ENCODE measurements at places on chromosomes 12 and 14.

DNA sequence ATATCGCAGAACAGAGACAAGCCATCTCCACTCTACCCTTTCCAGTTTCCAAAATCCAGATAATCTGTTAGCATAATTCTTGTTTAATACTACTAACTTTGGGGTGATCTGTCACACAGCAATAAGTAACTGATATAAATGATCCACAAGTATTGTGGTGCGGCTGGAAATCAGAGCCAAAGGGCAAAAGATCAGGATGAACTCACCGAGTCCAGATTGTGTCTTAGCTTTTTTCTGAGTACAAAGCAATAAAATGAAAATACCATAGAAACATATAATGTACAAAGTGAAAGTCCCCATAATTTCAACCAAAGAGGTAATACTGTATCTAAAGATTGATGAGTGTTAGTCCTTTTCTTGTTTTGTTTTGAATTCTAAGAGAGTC lies 17.4 kb downstream of the HECTD1 start:
- no peak for DNase-seq

GRCh38 chr12:62438098-62438692 lies 28.4 kb upstream of the MON2 start:
- DNase-seq = peak; percentile 22

DNA sequence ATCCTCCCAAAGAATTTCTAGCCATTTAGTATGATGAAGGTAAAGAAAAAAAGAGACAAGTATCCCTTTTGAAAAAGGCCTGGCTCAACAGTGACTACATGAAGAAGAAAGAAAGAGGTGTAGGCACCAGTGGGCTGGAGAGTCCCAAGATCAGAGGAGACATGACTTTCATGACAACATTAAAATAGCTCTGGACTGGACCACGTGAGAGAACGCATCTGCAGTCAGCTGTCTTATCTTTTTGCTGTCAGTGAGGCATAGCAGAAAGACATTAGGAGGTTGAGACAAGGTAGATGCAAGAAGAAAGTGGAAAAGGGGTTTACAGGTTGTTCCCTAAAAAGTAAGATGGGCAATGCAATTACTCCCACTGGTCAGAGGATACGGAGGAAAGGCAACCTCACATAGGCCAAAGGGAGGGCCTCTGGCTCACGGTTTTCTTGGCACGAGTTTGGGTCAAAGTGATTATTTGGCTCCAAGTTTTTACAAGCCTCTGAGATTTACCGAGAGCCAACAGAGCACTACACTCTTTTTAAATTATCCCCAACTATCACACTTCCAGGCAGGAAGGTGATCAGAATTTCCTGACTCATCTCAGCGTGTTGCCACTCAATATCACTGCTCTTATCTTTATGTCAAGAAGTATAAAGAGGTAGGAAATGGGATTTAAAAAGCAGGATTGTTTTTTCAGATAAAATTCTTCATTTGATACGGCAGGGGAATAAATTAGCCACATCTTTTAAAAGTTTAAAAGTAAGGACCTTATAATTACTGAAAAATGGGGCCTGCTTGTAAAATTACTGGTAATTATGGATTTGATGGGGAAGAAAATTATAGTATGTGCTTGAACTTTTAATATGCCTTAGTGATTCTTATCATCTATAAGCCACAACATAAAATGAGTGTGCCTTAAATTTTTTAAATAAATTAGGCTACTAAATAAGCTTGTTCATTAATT lies 29.2 kb downstream of the TMTC1 start:
- DNase-seq = no peak

DNA sequence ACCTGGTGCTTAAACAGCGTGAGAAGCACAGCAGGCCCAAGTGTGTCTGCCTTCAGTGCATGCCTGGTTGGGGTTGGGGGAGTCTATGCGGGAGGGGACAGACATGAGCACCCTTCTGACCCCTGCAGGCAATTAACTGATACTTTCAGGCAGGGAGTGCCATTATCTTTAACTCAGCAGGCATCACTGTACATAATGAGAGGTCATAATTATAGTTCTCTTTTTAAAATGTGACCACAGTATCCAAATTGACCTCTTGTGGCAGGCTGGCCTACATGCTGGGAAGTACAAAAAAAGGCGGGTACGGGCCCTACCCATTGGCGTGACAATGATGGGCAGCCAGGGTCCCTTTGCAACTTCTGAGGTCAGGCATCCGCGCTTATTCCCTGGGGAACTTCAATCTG lies 209.1 kb downstream of the FOXN3 start:
- no peak for DNase-seq

GRCh38 chr14:88323523-88324199 lies 592 bp upstream of the KCNK10 start:
- DNase-seq = peak; percentile 47

- DNase-seq = no peak
Measured at GRCh38 chr12:63941166-63941800, 96.8 kb downstream of the SRGAP1 start.

DNA sequence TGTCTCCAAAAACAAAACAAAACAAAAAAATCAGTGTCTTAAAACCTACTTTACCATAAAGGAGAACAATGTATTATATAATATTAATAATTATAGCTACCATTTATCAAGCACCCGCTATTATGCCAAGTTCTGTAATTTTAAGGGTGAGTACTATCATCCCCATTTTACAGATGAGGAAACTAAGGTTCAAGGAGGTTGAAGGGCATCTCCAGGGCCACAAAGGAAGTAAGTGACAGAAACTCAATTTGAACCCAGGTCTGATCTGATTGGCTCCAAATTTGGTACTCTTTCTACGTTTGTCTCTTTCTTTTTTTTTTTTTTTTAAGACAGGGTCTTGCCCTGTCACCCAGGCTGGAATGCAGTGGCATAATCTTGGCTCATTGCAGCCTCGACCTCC lies 115.4 kb downstream of the BCAT1 start:
- DNase-seq = no peak

DNA sequence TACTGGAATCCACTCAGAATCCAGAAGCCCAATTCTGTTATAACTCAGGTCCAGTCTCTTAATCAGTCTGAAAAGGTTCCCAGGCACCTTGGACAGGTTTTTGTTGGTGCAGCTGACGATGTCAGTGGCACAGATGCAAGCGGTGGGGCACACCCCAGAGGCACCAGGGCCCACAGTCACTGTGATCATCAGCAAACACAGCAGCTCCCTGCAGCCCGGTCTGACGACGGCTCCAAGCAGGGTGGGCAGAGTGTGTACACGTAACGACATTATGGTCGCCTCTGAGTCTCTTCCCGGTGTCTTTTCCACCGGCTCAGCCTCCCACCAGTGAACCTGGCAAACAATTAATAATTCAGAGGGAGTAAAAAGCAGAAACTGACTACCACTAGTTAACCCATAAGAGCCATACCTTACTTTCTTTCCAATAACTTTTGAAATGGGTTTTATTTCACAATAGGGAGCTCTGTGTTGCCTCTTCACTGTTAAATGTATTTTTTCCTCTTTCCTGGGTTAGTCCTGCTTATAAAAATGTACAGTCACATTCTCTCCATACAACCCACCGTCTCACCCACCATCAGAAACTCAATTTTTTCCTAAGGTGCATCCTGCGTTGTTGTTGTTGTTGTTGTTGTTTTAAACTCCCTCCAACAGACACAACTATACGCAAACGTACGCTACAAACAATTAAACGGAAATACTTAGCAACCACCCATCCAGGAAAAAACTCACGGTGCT lies 521 bp upstream of the PCED1B start:
- DNase-seq = no peak

- peak; percentile 82 for DNase-seq
Measured at GRCh38 chr12:124837958-124838803, 25.5 kb downstream of the SCARB1 start.

GRCh38 chr14:89392181-89392580 lies 24.9 kb downstream of the FOXN3 start:
- DNase-seq = no peak

GRCh38 chr12:79206871-79207270 lies 342.3 kb downstream of the SYT1 start:
- no peak for DNase-seq

DNA sequence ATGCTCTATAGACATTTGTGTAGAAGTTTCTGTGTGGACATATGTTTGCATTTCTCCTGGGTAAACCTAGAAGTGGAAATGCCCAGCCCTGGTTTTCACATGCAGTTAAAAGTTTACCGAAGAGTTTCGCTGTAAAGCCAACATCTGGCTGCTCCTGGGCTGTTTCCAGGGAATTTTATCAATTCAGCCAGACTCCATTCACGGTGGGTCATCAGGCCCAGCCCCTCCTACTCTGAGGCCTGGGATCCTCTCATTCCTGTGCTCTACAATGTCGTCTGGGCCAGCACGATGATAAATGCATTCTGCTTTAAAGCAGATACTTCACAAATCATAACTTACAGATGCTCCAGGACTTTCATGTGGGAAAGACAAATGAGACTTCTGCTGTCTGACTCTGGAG lies 7.1 kb downstream of the NUAK1 start:
- no peak for DNase-seq

DNA sequence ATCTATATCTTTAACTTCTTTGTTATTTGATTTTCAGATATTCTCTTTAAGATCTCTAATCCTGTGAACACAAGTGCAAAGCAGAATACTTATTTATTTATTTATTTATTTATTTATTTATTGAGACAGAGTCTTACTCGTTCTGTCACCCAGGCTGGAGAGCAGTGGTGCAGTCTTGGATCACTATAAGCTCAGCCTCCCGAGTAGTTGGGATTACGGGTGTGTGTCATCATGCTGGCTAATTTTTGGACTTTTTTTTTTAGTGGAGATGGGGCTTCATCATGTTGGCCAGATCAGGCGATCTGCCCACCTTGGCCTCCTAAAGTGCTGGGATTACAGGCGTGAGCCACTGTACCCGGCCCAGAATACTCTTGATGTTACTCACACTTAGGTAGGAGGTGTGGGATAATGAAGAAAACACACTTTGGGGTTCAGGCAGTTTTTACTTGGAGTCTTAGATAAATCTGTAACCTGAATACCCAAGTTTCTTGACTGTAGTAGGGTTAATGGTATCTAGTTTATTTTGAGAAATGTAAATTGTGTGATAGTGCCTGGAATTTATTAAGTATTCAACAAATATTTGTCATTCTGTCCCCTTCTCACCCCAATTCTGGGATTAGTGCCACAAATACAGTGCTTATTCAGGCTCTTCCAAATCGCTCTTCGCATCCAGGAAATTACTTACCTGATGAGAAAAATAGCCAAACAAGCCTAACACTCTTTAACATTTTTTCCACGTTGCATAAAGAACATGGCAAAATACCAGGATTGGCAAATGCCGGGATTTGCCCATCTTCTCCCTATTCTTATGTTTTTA lies 33.0 kb downstream of the METAP2 start:
- peak; percentile 19 for DNase-seq

DNA sequence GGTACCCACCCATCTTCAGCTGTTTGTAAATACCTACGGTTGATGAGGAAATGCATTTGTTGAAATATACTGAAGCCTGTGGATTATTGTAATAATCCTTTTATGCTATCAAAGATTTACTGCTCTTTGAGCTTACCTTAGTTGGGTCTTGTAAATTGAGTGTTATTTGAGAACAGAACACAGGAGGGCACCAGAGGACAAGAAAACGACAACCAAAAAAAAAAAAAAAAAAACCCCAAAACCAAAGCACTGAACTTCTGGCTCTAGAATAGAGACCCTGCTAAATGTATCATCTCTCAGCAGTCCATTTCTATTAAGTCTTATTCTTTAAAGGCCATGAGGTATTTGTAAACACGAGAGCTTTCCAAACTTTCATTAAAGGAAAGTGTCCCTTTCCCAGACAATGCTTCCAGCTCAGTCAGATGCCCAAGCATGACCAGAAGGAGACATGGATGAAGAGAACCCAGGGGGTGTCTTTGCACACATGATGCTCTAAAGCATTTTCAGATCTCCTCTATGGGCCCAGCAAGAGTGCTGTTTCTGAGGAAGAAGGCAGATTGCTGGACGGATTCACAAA lies 763.9 kb downstream of the NRXN3 start:
- peak; percentile 50 for DNase-seq

DNA sequence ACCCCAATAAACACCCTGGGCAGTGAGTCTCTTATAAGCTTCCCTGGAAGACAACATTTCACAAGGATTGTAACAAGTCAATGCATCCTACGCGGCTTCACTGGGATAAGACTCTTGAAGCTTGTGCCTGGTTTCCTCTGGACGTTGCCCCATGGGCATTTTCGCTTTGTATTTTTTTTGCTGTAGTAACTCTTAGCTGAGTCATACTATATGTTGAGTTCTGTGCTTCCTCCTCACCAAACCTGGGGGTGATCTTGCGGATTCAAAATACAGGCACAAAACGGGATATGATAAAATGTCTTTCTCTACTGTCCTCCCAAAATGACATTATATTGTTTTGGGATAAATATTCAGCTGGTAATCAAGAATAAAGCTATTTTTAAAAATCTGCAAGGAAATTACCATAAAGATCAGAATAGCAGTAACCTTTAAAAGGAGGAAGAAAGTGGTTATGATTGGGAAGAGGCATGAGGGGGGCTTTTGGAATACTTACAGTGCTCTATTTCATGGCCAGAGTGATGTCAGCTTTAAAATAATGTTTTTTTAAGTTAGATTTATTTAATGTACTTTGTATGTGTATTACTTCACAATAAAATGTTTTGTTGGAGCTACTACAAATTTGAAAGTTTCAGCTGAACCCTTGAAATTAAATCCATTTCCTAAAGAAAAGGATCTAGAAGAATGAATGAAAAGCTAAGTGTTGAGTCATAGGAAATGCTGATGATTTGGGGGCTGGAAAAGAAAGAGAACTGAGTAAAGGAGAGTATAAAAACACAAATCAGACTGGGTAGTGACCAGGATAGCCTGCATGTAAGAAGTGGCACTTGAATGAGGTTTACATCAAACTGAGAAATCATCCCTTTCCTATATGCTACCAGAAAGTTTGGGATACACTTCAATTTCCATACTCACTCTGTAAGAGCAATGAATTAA lies 14.7 kb downstream of the BTBD7 start:
- DNase-seq = no peak

- DNase-seq = peak; percentile 35
Measured at GRCh38 chr14:94079891-94080620, 946 bp downstream of the DDX24 start.

GRCh38 chr14:81169267-81169666 lies 51.5 kb downstream of the GTF2A1 start:
- no peak for DNase-seq

- DNase-seq = no peak
Measured at GRCh38 chr12:21144309-21144708, 13.3 kb downstream of the SLCO1B1 start.

- DNase-seq = no peak
Measured at GRCh38 chr14:105476097-105476830, 1.6 kb downstream of the CRIP2 start.

DNA sequence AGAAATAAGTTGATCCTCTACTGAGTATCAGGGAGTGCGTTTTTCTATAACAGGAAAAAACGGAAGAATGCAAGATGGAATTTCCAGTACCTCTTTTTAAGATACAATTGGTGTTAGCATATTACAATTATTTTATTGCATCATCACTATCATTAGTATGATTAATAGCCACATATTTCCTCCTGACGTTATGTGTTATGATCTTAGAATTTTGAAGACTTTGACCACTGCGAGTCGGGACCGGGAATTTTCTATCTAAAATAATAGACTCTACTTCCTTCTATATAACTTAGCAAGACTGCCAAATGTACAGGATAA lies 679 bp upstream of the SAV1 start:
- no peak for DNase-seq

- no peak for DNase-seq
Measured at GRCh38 chr12:131210506-131211339, 257.0 kb downstream of the ADGRD1 start.
